HS-5 (cell line): ENCODE measurements at places on chromosomes 1 and 21.

GRCh38 chr1:45765999-45766792 is 15.7 kb upstream of the IPP start:
- no peak for DNase-seq

GRCh38 chr1:12142141-12142823 is 24.5 kb upstream of the TNFRSF1B start:
- no peak for DNase-seq

DNA sequence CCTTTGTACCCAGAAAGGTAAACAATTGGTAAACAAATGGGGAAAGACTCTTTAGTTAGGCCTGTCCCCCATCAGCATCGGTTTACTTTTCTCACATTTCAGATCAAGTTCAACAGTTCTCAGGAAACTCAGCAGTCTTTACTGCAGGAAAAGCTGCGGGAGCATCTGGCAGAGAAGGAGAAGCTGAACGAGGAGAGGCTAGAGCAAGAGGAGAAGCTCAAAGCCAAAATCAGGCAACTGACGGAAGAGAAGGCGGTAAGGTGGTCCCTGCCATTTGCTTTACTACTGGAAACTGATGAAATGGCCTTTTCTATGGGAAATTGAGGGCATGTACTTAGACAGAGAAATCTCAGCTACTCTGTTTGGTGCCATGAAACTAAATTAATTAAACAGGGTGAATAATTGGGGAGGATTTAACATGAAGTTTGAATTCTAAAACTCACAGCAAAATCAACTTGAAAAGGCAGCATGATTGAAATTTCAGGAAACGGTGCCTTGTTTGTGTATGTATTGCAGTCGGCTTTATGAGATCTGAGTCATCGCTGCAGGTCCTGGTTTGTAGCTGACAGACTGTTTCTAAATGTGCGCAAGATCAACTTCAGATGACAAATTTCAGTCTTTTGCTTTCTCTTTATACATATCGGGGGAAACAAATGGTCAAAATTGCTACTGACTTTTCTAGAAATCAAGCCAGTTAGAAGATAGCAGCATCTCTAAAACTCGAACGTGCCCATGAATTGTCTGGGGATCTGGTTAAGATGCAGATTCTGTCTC is 67.9 kb upstream of the EFHD2 start:
- DNase-seq = peak; percentile 54

GRCh38 chr1:211830328-211831142 is at the start of gene LPGAT1:
Gene LPGAT1 (minus strand): TSS chr1:211830763. CDS start chr1:211829296, 1,467 bp downstream.
- DNase-seq = peak; percentile 16

DNA sequence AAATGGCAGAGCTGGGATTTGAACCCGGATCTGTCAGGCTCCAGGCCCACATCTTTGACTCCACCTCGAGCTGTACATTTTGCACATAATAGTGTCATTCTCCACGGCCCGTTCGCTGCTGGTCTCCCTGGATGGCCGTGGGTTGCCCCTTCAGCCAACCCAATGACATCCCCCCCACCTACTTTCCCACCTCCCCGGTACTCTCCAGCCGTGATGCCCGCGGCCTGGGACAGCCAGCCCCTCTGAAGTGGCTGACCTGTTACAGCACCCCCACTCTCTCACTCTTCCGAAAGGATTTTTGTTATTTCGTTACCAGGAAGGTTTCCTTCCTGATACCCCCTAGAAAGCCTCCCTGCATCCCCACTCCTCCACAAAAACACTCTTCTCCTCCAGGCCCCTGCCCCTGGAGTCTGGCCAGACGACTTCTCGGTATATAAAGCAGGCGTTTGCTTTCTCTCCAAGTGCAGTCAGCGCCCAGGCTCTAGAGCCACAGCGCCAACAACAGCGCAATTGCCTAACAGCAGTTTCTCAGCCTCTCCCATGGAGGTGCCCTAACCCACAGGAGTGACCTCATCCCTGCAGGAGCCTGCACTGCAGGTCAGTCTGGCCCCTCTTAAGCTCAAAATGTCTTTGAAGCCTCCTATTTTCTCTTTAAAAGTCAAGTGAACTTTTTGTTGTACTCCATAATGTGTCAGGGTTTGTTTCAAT is 14.5 kb upstream of the GJB5 start:
- no peak for DNase-seq

DNA sequence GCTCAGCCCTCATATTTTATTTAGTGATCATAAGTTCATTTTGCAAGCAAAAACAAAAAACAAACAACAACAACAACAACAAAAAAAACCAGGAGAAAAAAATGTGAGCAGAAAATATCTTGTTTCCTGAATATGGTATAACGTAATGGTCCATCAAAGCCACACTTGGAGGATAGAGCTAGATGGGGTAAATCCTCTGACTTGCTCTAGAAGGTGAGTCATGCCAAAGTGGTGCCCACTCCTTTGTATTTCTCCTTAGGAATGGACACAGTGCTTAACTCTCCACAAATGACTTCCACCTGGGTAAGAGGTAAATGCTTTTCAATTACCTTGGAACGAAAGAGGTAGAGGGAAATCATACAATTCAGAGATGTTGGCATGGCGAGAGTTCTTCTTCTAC is 20.6 kb downstream of the PROX1 start:
- no peak for DNase-seq
